NCI-H187 (cell line): ENCODE measurements at places on chromosomes 2 and 18.

- no peak for DNase-seq
Observed at GRCh38 chr2:130882111-130882690, 45.5 kb downstream of the ARHGEF4 start.

DNA sequence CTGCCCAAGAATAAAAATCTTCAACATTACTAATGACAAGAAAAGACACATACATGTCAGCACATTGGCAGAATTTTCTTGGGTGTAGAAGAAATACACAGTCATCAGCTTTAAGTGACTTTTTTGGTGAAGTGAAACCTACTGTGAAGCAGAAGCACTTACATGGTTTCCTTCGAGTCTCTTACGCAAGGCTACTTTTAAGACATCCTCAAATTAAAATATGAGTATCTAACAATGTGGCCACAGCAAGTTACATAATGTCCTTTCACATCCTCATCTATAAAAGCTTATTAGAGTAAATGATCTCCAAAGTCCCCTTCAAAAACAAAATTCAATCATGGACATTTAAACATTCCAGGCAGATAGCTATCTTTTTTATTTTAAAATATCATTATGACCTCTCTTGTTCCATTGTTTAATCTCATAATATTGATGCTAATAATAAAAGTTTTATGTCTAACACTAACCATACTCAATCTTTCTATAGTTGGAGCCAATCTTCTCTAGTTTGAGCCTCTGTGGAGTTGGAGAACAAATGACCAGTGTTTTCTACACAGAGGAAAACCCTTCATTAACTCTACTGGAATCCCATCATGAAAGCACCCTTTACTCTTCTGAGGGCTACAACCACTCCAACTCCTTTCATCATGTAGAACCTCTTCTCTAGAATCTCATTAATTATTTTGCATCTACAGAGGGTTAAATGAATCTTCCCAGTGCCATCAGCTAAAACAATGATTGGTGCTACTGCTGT is 182.2 kb upstream of the ZFP36L2 start:
- no peak for DNase-seq

- no peak for DNase-seq
Observed at GRCh38 chr2:192030289-192030688, 164.4 kb downstream of the TMEFF2 start.

DNA sequence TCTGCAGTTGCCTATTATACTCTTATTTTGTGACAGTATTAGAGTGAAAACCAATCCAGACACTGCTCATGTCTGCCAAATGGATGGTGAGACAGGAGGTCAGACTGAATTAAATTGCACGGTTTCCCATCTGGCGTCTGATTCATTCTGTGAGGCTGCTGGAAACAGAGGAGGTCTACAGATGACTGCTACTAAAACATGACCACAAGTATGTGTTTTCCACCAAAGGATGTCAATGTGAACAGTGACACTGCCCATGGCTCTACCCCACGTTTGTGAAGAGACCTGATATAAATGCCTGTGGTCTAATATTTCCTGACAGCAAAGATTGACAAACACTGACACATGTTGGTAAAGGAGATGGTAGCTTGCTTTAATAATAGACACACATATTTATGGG is 104.3 kb upstream of the ST6GAL2 start:
- no peak for DNase-seq

DNA sequence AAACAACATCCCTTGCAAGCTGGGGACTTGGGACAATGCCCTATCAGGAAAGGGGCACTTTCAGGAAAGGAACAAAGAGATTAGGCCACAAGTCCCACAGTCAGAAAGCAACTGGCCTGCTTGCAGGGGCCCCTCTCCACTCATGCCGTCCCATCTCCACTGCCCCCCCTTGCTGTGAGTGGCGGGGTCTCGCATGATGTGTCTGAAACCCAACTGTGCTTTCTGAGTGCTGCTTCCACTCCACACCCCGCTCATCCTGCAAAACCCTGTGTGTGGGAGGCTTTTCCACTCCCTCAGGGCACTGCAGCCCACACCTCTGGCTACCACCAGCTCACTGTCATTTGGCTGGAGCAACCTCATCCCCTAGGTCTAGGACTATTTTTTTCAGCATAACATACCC is 7.9 kb downstream of the HS6ST1 start:
- DNase-seq = no peak

DNA sequence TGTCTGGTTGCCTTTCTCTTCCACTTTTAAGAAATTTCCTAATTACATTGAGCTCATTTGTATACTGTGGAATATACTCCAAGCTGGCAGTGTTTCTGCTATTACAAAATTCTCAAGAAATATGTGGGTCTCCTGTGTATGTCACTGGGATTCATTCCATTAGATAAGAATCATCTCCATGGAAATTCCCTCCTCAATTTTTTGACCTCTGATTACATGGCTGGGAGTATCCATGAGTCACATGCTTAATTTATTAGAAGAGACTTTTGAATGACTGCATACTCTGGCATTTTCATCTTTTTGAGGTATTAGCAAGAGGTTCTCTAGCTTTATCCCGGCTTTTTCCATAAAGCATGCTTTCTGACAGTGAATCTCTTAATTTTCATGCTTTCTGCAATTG is 665.5 kb upstream of the CNTNAP5 start:
- DNase-seq = no peak

- DNase-seq = no peak
Observed at GRCh38 chr2:11582612-11582861, 48.7 kb downstream of the GREB1 start.

- no peak for DNase-seq
Observed at GRCh38 chr2:221514305-221515040, 57.6 kb downstream of the EPHA4 start.

GRCh38 chr2:12949406-12949805 is 232.7 kb downstream of the TRIB2 start:
- no peak for DNase-seq

GRCh38 chr2:3441465-3441864 is 62.0 kb downstream of the TRAPPC12 start:
- no peak for DNase-seq

DNA sequence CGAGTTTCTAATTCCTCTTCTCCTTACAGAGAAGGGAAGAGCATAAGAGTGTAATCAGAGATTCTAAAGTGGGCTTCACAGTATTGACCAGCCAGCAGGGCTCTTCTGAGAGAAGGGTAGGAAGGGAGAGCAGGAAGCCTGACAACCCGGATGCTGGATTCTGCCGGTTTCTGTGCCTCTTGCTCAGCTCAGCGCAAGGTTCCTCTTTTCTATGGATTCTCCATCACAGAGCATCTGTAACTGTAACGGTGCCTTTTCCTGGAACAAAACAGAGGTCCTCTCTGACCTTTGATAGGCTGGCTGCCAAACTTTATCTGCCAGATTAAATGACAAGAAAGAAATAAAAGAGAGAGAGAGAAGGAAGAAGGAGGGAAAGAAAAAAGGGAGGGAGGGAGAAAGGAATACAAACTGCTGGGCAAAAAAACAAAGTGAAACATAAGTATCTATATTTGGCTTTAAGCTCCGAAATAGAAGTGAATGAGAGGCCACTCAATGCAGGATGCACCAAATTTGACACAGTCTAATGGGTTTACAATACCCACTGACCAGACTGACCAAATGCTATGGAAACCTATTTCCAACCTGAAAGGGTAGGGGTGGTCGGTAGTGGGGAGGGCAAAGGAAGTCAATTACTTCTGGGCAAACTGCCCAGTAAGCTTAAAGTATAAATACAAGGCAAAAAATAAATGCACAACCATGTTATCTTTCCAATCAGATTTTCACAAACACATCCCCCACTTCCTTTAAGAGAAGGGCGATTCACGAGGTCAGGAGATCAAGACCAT is 59.2 kb downstream of the PIEZO2 start:
- no peak for DNase-seq

DNA sequence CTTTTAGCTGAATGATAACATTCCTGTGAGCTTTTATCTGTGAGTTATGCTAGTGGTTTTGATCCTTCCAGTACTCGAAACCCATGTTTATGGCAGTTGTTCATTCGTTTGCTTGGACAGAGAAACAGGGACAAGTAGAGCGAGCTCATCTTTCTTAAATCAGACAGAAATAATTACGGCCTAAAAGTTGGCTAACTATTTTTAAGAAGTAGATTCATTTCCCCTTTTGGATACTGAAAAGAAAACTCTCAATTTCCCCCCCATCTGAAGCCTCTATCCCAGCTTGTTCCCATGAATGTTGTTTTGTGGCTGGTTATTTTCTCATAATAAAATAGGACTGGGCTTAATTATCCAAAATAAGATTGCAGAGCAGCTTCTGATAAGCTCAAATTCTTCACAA is 67.1 kb downstream of the ANTXR1 start:
- no peak for DNase-seq

GRCh38 chr2:35172687-35173086 is 1182.9 kb upstream of the CRIM1 start:
- no peak for DNase-seq

DNA sequence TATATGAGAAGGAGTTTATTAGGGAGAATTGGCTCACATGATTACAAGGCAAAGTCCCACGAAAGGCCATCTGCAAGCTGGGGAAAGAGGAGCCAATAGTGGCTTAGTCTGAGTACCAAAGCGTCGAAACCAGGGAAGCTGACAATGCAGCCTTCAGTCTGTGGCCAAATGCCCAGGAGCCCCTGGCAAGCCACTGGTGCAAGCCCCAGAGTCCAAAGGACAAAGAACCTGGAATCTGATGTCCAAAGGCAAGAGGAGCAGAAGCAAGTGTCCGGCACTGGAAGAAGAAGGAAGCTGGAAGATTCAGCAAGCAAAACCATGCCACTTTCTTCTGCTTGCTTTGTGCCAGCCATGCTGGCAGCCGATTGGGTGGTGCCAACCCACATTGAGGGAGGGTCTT is 74.3 kb upstream of the NPAS2 start:
- DNase-seq = no peak

- DNase-seq = no peak
Observed at GRCh38 chr18:26791676-26792075, 73.8 kb downstream of the AQP4 start.

DNA sequence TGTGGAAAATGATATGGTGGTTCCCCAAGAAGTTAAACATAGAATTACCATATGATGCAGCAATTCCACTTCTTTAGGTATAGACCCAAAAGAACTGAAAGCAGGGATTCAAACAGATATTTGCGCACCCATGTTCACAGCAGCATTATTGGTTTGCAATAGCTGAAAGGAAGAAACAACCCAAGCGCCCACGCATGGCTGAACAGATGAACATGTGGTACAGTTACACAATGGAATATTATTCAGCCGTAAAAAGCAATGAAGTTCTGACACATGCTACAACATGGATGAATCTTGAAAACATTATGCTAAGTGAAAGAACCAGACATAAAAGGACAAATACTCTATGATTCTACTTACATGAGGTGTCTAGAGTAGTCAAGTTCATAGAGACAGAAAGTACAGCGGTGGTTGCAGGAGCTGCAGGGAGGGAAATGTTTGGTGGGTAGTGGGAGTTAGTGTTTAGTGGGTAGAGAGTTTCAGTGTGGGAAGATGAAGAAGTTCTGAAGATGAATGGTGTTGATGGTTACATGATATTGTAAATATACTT is 26.7 kb upstream of the ASPRV1 start:
- no peak for DNase-seq

GRCh38 chr2:47321411-47322031 is 81.4 kb upstream of the MSH2 start:
- no peak for DNase-seq

DNA sequence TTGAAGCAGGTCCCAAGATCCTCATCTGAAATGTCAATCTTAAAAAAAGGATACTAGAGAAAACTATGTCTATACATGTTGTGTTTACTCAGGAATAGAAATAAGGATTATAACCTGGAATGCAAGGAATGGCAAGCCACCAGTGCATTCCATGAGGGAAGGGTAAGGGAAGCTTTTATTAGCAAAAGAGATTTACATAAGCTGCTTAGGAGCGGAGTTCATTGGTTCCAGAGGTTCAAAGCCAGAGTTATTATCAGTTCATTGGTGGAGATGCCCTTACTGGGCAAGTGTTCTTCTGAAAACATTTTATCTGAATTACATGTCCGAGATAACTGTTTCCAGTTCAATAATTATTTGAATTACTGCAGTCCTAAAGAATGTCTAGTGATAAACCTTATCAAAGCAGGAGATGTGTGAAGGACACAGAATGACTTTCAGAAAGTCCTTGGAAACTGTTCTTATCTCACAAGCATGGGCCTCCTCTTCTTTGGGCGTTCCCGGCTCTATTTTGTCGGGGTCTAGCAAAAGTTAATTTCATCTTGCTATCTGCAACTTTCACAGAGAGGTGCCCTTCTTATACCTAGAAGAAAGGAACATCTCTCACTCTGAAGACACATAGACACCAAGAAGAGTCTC is 23.5 kb downstream of the COMMD1 start:
- DNase-seq = no peak

DNA sequence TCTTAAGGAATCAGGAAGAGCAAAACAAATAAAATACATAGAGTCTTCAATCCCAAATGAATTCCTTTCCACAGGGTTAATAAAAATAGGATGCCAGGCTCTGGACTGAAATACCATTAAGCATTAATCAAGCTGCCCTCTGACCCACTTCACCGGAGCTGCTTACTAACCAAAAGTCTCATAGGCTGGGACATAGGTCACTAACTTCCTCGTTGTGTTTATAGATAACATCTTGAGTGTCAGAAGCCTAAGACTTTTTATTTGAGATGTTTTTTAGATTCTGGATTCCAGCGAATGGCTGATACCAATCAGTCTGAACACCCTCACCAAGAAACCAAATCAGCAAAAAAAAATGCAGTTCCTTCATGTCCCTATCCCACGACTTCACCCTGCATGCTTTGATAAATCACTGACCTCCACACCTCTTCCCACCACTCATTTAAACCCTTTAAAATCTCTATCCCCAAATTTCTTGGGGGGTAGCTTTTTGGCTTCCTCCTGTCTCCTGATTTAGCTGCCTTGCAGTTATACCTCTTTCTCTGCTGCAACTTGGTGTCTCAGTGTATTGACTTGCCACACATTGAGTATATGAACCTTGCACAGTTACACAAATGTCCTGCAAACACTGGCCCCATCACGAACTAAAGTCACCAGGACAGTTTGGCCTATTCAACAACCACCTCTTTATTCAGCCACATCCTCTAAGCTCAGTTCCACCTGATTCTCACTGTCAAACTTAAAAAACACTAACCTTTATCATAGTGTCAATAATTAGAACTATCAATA is 399.3 kb downstream of the METTL4 start:
- no peak for DNase-seq

DNA sequence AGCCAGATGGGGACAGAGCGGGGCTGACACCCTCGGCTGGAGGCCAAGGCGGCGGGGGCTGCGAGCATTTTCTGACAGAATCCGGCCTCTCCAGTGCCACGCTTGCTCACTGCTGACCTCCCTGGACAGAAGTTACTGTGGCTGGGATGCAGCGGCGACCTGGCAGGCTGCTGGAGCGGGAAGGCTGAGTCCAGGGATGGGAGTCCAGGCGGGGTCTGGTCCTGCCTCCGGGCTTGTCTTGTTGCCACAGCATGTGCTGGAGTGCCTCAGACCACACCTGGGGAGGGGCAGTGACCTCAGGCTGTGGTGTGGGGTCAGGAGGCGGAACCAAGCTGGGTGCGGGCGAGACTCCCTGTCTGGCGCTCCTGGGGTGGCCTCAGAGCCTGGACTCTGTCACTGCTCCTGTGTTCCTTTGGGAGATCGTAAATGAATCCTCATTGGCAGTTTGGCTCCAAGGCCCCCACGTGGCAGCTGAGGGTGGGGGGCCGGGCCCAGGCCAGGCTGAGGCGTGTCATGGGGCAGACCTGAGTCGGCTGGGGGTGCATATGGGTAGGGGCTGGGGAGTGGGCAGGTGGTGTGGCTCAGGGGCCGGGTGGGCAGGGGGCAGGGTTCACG is 5.5 kb downstream of the BOK start:
- no peak for DNase-seq
